ENCODE measurements at places on chromosomes 3 and 15.
A peak's percentile ranks its signal among the peaks of the same experiment; 100 is the strongest.

DNA sequence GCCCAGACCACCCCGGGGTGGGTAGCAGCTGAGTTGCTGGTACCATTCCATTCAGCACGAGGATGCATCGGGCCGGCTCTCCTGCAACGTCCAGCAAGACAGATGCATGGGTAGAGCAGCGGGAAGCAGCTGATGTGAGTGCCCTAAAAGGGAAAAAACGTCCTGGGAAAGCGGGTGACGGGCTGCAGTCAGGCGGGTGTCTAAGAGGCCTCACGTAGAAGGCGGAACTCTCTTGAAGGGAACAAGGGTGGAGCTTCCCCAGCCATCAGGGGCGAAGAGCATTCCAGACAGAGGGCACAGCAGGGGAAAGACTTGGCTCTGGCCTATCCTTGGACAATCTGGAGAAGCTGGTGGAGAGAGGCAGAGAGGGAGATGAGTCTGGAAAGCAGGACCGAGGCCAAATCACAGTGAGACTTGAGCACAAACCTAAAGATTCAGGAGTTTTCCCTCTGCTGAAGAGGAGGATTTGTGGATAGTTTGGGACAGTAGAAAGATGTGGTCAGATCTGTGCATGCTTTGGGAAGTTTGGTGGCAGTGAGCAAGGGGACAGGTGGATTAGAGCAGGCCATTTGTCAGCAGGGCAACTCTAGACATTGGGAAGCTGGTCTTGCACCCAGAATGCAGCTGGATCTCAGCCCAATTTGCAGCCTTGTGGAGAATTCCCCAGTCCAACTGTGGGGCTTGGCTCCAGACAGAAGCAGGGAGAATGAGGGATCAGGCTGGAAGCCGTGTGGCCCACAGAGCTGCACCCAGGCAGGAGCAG, 70.7 kb downstream of the SEMA5B start:
- no peak overlapping the region for H3K27ac ChIP-seq
- no peaks in the 10 kb centered on the region for H3K27me3 ChIP-seq
- no peaks in the 10 kb centered on the region for H3K36me3 ChIP-seq

- no peaks in the 10 kb centered on the region for H3K27me3 ChIP-seq
- peaks cover 12% of the 10 kb centered on the region for H3K4me1 ChIP-seq
- H3K4me3 ChIP-seq, result peak overlapping the region; percentile 59
These were observed 7.3 kb upstream of the CYP11A1 start for GRCh38 chr15:74374648-74375302.

GRCh38 chr3:172592898-172593669, 69.9 kb upstream of the TNFSF10 start:
- H3K27me3 ChIP-seq, result no peaks in the 10 kb centered on the region
- no peak for DNase-seq
- no peaks in the 10 kb centered on the region for H3K36me3 ChIP-seq
- no peak overlapping the region for H3K4me3 ChIP-seq

DNA sequence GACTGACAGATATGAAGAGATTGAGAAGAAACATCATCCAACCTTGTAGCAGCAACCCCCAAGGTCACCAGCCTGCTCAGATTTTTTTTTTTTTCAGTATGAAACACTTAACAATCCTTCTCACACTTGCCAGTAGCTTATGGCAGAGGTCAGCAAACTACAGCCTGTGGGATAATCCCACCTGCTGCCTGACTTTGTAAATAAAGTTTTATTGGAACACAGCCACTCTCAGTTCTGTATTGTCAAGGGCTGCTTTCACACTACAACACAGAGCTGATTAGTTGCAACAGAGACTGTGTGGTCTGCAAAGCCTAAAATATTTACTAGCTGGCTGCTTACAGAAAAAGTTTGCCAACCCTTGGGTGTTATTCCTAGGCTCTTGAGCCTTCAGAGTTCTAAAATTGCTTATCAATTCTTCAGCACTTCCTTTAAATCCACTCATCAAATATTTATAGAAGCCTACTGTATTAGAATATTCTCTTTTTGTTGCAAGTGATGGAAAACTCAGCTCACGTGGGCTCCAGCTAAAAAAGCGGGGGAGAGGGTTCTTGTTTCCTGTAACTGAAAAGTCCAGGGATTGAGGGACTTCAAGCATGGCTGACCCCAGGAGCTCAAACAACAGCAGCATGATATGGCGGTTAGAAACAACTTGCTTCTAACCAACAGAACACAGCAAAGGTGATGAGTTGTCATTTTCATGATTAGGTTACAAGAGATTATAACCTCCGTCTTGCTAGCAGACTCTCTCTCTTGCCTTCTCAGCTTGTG, 246.1 kb downstream of the SHQ1 start:
- no peak for DNase-seq
- H3K4me1 ChIP-seq, result no peaks in the 10 kb centered on the region
- no peak overlapping the region for H3K4me3 ChIP-seq
- H3K27ac ChIP-seq, result no peak overlapping the region

- no peak for DNase-seq
- H3K4me3 ChIP-seq, result no peak overlapping the region
- H3K27ac ChIP-seq, result no peak overlapping the region
These were observed 63.2 kb upstream of the MNS1 start for GRCh38 chr15:56528136-56528535.

Measured in stomach (tissue), 19 donors.